ENCODE measurements at places on chromosomes 11 and 22.

- no peak for DNase-seq
Observed at GRCh38 chr11:105790840-105791239, 181.0 kb downstream of the GRIA4 start.

GRCh38 chr11:19241260-19242178 lies 774 bp upstream of the E2F8 start:
- no peak for DNase-seq

DNA sequence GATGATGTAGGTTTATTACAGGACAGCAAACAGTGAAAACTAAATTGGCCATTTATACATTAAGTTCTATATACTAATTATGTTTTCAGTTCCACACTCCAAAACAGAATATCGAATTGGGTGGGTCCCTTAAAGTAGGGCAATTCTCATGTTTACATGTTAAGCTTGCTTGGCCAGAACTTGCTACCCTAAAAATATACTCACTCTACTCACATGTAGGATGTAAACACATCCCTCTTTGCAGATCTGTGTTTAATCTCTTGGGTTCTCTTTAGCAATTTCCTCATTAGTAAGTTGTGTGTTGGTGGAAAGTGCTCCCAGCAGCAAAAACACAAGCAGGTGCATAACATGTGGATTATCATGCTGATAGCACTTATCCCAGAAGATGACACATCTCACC lies 22.6 kb upstream of the DDX6 start:
- no peak for DNase-seq

- no peak for DNase-seq
Observed at GRCh38 chr22:50713571-50714056, 24.4 kb upstream of the ACR start.

GRCh38 chr22:33274214-33275072 lies 216.3 kb upstream of the SYN3 start:
- no peak for DNase-seq

DNA sequence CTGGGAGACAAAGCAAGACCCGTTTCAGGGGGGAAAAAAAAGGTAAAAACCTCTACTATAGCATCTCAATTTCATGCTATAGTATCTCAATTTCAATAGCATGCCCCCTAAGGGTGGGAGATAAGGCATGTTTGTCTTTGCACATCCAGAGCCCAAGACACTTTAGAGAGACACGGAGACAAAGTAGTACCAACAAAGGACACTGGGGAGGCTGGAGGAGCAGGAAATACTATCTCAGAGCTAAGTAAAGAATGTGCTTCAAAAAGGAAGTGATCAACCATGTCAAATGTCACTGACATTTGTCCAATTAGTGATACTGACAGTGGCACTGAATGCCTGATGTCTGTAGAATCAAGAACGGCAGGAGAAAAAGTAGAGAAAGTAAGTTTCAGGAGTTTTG lies 68.6 kb downstream of the RRAS2 start:
- no peak for DNase-seq

- no peak for DNase-seq
Observed at GRCh38 chr11:113151521-113151920, 162.9 kb upstream of the TTC12 start.

DNA sequence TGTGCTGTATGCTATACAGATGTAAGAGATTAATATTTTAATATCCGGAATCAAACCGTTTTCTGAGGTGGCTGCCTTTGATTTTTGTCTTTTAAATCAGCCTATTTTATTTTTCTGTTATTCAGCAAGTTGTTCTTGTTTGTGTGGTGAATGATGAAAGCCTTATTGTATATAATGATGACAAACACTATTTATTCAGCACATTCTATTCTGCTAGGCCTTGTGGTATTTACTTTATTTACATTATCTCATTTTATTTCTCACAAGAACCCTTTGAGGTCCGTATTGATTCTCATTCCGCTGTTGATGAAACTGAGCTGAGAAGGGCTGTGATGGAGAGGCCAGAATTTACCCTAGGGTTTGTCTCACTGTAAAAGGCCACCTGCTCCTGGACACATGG lies 40.5 kb downstream of the KREMEN1 start:
- no peak for DNase-seq

GRCh38 chr22:37162221-37163095 lies 12.7 kb upstream of the IL2RB start:
- DNase-seq = no peak

DNA sequence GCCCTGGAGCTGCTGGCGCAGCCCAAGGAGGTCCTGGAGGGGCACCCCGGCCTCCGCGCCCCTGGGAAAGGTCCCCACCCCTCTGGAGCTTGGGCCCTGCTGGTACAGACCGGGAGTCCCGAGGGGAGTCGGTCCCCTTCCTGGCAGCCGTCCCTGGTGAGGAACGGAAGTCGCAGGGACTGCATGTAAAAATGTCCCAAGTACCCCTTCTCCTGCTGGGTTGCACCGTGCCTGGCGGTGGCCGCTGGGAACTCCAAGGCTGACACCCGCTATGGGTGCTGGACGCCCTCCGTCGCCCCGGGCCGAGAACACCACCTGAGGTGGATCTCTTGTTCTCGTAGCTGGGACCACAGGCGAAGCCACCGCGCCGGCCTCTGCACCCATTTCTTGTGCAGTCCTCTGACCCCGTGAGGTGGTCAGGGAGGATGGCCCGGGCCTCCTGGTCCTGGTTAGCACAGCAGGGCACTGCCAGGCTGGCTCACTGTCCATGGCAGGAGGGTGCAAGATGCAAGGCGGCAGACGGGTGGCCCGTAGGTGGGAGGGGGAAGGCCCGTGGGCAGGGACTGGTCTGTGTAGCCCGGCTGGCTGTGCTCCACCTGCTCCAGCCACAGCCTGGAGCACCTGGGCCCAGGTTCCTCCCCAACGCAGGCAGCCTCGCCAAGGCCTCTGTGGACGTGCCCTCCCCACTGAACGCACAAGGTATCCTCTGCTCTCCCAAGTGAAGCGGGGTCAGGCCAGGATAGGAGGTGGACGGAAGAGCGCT lies 165.2 kb downstream of the IGLL1 start:
- no peak for DNase-seq

DNA sequence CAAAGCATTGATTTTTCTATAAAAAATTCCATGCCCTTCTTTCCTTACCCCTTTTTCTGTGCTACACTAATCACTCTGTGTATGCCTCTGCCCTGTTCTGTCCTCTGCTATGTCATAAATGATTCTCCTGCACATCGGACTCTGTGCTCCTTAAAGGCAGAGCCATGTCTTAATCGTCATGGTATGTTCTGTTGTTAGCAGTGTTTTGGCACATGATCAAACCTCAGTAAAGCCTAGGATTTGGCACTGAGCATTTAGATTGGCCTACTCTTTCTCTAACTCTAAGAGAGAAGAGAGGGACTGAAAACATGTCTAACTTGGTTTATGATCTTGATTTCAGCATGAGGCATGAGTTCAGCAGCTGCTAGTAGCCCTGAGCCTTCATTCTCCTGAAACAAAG lies 266.9 kb downstream of the AASDHPPT start:
- no peak for DNase-seq

GRCh38 chr11:109059402-109059801 lies 362.6 kb upstream of the C11orf87 start:
- DNase-seq = no peak

GRCh38 chr11:68803766-68804165 lies 38.0 kb downstream of the CPT1A start:
- DNase-seq = no peak

DNA sequence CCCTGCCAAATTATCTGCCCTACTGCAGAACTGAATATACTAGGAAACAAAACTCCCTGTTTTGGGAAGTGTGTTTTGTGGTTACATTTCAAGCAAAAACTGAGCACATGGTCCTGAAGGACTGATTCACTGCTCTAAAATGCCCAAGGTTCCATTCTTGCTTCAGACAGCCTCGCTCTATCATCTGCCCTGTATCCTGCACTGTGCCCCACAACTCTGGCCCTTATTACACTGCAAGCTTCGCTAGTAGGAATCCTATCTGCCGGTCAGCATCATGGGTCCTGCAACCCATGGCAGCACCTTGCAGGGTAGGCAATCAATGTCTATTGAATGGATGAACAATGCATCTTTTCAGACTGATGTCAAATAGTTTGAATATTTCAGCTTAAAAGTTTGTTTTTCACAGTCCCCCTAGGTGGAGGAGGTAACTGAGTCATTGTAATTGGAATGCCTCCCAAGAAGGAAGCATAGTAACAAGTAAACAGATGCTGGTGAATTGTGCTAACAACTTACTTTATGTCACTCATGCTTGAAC lies 21.3 kb downstream of the LAYN start:
- DNase-seq = no peak

GRCh38 chr22:31915586-31915985 lies 28.7 kb upstream of the YWHAH start:
- DNase-seq = no peak

DNA sequence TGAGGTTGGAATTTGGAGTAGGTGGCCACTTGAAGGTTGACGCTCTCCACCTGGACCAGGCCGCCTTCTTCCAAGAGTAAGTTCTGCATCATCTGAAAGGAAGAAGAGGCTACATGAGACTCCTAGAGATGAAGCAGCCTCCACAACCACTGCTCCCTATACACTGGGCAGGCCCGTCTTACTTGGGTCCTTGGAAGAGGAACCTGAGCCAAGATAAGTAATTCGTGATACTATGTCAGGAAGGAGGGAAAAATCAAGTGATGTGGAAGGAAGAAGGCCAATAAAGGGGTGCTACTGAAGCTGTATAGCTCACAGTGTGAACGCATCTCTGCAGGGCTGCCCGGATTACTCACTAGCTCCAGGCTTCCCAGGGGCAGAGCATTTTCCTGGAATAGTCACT lies 11.1 kb downstream of the UFD1 start:
- DNase-seq = no peak

DNA sequence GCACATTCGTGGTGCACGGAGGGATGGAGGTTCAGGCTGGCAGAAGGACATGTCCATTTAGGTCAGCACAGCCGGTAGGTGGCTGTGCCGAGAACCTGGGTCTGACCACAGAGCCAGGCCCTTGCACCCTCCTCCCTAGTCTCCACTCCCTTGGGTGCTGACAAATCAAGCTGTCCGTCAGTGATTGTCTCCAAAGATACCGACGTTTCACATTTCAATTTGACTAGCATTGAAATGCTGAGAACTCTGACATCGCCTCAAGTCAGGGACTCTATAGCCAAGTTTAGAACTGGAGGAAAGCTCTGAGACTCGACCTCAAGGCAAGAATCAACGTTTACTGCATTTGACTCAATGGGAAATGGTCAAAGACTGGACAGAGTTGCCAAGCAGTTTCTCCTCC lies 1321.1 kb downstream of the TBC1D22A start:
- no peak for DNase-seq

DNA sequence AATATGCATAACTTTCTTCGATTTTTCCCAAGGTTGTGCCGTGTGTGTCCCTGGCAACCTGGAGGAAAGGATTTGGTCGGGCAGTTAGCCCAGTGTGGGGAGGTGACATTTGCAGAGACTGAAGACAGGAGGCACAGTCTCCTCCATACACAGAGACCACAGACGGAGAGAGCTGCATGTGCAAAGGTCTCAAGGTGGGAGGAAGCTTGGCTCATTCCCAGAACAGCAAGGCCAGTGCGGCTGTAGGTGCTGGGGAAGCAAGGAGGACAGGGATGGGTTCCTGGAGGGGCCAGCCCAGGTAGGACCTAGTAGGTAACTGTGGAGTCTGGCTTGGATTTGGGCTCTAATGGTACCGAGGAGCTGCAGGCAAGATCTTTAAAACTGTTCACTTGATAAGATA lies 20.7 kb upstream of the CPT1A start:
- no peak for DNase-seq

DNA sequence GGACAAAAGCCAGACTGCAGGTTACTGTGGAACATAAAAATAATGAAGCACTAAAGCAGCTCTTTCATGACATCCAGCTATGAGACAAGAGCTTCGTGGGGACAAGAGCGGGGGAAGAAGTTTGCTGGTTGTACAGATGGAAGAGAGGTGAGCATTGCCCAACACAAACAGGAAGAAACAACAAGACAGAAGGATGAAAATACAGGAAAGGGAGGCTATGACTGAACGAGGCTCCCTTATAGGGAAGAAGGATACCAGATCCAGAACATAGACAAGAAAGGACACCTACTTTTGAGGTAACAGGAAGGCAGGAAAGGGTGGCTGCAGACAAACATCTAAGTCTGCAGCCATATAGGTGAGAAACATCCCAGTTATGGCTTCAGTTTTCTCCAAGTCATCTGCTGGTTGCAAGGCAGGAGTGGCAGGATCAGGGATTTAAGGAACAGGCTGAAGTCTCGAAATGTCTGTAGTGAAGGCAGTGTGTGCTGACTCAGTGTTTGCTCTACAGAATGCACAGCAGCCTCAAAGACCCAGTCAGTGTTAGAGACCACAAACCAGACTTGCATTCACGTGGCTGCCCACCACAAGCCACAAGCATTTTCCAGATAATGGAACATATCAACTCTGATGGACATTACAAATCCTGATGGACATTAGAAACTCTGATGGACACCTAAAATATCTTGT lies 1.9 kb downstream of the CLTCL1 start:
- peak; percentile 39 for DNase-seq

- DNase-seq = no peak
Observed at GRCh38 chr11:126919147-126919823, 81.3 kb downstream of the KIRREL3 start.

- no peak for DNase-seq
Observed at GRCh38 chr22:30224161-30224857, 22.2 kb downstream of the LIF start.

DNA sequence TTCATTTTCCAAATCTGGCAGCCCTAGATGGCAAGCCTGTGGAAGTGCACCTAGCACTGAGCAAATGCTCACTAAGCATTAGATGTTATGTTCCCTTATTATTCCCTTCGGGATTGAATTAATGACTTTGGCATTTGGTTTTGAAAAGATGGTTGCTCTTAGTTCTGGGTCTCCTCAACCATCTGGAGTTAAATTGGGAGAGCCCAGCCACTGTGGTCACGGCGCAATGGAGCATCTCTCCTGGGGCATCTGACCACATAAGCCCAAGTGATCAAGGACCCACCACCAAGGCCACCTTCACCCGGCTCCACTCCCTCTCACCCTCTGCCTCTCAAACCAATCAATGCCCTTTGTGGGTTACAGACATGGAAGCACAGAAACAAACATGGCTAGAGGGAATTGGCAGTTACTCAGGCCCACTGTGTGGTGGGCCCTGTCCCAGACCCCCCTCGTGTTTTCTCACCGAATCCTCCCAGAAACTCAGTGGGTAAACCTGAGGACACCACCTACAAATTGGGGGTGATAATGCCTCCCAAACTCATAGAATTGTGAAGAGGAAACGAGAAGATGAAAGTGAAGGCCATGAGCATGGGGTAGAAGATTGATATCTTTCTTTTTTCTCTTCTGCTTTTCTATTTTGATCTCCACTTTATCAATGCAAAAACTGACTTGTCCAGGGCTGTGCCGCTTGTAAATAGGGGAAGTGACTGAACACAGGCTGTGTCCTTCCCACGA lies 52.2 kb downstream of the IRAG1 start:
- no peak for DNase-seq

DNA sequence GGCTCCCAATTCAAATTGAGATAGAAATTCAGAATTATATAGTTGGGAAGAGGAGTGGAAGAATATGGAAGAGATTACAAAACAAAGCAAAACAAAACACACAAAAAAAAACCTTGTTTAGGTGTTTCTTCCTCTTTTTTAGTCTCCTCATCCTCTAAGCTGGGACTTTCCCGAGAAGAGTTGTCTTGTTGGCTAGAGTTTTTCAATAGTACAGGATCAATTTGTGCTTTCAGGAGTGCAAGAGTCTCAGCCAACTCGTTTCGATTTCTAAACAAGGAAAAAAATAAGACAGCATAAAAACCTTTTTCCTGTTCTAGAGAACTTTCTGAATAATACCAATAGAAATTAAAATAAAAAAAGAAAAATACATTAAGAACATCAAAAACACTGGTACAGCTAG lies 87.8 kb upstream of the CLNS1A start:
- DNase-seq = no peak
